D721Med (cell line): ENCODE measurements at places on chromosomes 2 and 18.

GRCh38 chr2:8756230-8756629 is 74.4 kb downstream of the ID2 start:
- DNase-seq, result no peak

- DNase-seq, result no peak
Observed at GRCh38 chr2:84908948-84909713, 3.7 kb downstream of the TMSB10 start.

- DNase-seq, result no peak
Observed at GRCh38 chr2:175034716-175035115, 29.5 kb upstream of the CHN1 start.

- DNase-seq, result no peak
Observed at GRCh38 chr2:14615121-14615520, 17.4 kb upstream of the LRATD1 start.

- DNase-seq, result no peak
Observed at GRCh38 chr18:59715966-59716369, 18.7 kb upstream of the CCBE1 start.

DNA sequence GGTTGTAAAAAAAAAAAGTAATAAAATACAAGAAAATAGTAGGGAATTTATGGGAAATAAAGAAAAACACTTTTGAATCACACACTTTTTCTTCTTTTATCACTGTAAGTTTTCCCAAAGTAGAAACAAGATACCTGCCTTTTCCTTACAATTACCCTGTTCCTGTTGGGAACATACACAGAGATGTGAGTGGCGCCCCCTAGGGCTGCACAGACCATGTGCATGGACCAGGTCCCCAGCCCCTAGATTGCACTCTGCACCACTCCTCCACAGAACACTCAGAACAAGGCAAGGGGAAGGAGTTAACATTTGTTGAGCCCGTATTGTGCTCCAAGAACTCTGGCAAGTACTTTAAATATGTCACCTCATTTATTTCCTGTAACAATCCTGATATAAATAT is 118.7 kb upstream of the NRP2 start:
- DNase-seq, result peak; percentile 21
